ENCODE measurements at places on chromosomes 7 and 10. TPM values are rescaled to one million over a fixed set of nuclear protein-coding genes. Genes with fewer than 3 reads are reported as not detected.

GRCh38 chr10:119306514-119306951, 99.2 kb downstream of the GRK5 start:
- DNase-seq = no peak

DNA sequence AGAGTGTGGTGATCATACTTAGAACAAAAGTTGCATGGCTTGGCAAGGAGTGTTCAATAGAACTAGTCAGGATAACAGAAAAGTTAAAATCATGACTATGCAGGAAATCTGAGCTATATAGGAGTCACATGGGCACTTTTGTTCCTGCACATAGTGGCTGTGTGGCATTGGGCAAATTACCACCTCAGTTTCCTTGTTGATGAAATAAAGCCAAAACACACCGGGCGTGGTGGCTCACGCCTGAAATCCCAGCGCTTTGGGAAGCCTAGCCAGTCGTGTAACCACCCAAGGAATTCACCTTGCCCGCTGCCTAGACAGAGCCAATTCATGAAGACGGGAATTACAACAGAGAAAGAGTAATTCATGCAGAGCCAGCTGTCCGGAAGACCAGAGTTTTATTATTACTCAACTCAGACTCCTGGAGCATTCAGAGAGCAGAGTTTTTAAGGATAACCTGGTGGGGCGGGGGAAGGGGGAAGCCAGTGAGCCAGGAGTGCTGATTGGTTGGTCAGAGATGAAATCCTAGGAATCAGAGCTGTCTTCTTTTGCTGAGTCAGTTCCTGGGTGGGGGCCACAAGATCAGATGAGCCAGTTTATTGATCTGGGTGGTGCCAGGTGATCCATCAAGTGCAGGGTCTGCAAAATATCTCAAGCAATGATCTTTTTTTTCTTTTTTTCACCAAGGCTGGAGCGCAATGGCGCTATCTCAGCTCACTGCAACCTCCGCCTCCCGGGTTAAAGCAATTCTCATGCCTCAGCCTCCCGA, 6.4 kb upstream of the MKRN1 start:
- no peak for DNase-seq

DNA sequence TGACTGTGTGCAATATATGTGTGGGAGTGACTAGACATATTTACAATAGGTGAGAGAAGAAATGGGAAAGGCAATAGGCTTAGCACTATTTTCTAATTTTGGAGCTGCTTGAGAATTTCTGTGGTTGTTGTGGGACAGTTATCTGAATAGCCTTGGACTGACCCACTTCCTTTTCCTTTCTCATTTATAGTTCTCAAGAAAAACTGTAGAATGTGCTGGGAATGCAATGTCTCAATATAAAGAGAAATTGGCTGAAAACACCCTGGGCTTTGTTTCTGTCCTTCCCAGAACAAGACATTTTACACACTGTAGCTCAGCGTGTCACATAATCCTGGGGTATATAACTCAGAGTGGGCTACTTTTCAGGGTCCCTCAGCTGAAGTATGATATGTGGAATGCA, 153.0 kb upstream of the RHOBTB1 start:
- DNase-seq = no peak

GRCh38 chr7:47571331-47572093, 10.4 kb downstream of the TNS3 start:
- no peak for DNase-seq

DNA sequence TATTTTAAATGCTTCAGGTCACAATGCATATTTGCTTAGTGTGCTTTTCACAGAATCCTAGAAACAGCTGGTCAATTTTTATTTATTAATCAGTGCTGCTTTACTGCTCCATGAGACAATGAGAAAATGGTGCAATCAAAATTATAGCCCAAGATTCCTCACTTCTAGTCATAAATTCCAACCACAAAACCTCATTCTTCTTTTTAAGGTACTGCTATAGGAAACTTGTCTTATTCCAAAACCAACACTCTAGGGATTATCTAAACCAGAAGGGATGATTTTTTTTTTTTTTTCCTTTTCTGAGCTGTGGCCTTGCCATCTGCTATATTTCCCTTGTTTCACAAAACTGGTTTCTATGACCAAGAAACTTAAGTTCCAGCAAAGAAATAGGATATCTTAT, 64.0 kb upstream of the SEMA3A start:
- no peak for DNase-seq

- no peak for DNase-seq
Measured at GRCh38 chr7:122885583-122886356, 490 bp downstream of the CADPS2 start.

DNA sequence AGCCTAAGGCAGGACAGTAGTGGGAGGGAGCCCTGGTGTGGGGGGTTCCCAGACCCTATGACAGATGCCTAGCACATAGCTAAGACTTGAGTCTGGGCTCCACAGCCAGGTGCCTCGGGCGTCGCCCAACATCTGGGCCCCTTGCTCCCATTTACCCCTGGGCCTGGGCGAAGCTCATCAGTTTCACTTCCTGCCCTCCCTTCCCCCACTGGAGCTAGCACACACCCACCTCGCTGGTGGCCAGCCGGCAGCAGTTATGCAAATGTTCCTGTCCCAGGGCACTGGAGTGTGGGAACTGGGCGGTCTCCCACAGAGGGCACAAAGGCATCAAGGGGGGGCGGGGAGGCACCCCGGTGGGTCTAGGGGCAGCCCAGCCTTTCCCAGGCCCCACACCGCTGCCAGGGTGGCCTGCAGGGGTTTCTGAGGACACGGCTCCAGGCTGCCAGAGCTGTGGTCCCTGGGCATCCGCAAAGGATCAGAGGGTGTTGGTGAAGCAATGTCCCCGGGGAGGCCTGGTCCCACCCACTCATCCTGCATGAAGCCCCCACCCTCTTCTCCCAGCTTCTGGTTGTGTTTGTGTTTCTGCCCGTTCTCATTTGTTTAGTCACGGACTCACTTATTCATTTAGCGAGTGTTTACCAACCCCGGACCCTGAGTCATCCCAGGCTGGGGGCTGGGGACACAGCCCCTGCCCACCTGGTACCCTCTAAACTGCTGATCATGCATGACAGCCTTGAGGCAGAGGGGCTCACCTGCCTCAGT, 20.4 kb downstream of the SH2B2 start:
- DNase-seq = no peak

DNA sequence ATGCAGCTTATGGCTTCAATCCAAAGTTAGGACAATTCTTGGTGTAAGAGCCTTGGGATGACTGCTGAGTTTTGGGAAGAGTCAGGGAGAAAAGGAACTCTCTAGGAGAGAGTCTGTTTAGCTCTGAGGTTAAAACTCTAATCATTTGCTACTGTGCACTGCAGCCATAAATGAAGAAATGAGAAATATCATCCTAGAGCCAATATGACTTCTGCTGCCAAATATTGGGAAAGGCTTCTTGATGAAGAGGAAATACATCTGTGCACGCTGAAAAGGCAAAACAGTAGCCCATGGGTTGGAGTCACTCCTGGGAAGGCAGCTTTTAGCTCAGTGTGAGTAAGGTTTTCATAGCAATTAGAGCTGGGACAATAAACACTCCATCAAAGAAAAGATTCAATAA, 308.8 kb downstream of the SFMBT2 start:
- DNase-seq = no peak

- DNase-seq = no peak
Measured at GRCh38 chr7:68015122-68015977, 1018.7 kb downstream of the TYW1 start.

GRCh38 chr7:133081119-133081598, 731 bp downstream of the CHCHD3 start:
- no peak for DNase-seq

DNA sequence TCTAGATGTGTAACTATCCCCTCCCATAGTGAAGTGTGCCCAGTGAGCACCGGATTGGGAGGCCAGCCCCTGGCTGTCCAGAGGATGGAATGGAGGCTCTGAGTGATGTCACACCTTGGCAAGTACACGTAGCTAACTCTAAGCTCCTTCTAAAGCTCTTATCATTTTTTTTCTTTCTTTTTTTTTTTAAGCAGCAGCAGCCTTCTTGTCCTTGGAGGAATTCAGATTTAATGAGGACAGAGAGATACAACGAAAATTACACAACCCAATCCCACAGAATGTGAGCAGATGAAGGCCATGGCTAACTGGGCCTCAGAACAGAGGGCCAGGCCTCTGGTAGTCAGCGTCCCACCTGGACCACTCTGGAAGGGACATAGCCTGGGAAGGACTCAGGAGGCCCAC, 11.3 kb downstream of the TNS3 start:
- DNase-seq = no peak

GRCh38 chr10:102773986-102774385, 30.2 kb downstream of the WBP1L start:
- DNase-seq = no peak

DKK1 gene
- 5.8 TPM for total RNA-seq

EPDR1 gene
- total RNA-seq = 22.9 TPM

ELOVL3 gene
- total RNA-seq = 1.3 TPM

TMEM229A gene
- not detected for total RNA-seq

VSTM2A gene
- 0.37 TPM for total RNA-seq

OR2F1 gene
- not detected for total RNA-seq

GHRHR gene
- total RNA-seq = not detected

C7orf33 gene
- not detected for total RNA-seq
